ENCODE measurements at places on chromosomes 11 and 22.

DNA sequence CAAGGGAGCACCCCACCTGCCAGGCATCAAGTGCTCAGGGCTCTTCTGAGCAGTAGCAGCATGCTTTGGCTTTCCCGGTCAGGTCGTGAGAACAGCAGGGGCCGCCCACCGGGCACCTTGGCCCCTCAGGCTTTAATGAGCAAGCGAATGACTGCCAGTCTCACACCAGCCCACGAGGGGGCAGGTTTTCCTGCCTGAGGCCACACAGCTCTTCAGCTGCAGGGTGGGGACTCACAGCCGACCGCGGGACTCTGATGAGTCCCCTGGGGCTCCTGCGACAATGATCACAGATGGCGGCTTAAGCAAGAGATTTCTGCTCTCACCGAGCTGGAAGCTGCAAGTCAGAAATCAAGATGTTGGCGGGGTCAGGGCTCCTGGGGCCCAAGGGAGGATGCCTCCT, 14.3 kb upstream of the FGF19 start:
- no peak for DNase-seq

DNA sequence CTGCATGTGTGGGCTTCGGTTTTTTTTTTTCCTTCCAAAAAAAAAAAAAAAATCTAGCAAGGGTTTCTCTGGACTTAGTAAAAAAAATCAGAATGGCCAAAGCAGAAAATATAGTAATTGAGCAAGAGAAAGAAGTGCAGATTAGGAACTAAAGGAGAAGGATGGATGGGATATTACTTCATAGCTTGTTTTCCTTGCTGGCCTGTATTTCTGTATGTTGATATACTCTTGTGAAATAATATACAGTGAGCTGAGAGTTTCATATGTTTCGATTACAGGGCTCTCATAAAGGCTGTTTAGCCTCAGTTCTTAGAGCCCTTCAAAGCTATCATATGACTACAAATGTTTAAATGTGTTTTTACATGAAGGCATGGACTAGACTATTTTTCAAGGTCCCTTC, 34.3 kb upstream of the NFRKB start:
- DNase-seq: no peak

DNA sequence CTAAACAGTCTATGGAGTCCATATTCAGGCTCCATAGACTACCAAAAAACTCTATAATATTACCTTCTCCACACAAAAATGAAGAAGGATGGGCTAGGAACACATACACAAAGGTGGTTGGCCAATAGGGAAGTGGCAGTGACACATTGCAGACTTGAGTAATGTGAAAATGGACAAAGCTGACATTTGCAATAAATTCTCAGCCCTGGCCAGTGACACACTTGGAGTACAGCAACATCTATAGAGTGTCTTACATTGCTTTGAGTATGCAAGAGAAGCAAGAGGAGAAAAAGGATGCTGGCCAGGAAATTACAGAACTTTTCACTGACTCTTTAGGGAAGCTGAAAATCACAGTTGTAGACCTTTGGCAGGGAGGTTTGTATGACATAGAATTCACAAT, 7.3 kb upstream of the OR52W1 start:
- DNase-seq: no peak

DNA sequence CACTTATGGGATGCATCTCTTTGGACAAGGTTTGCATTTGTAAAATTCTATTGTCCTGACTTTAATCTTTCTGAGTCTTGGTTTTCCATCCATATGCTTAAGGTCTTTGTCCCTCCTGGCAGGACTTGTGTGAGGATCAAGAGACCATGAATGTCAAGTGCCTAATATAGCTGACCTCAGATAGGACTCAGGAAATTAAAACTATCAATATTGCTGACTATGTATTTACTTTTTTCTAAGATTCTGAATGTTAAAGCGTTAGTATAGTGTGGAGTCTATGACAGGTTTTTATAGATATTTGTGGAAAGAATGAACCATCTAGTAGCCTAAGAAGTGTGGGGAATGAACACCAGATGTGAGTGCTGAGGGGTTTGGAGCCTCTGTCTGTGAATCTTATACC, 637.8 kb downstream of the NTM start:
- DNase-seq: no peak

- no peak for DNase-seq
Measured at GRCh38 chr11:36193721-36194120, 95.5 kb downstream of the COMMD9 start.

- DNase-seq: no peak
Measured at GRCh38 chr11:20731676-20732215, 62.4 kb downstream of the NELL1 start.

GRCh38 chr11:66277471-66278362, at the start of gene CNIH2:
TSS of gene CNIH2 (plus strand) at chr11:66278175. CDS start at chr11:66278457, 282 bp downstream.
- no peak for DNase-seq

DNA sequence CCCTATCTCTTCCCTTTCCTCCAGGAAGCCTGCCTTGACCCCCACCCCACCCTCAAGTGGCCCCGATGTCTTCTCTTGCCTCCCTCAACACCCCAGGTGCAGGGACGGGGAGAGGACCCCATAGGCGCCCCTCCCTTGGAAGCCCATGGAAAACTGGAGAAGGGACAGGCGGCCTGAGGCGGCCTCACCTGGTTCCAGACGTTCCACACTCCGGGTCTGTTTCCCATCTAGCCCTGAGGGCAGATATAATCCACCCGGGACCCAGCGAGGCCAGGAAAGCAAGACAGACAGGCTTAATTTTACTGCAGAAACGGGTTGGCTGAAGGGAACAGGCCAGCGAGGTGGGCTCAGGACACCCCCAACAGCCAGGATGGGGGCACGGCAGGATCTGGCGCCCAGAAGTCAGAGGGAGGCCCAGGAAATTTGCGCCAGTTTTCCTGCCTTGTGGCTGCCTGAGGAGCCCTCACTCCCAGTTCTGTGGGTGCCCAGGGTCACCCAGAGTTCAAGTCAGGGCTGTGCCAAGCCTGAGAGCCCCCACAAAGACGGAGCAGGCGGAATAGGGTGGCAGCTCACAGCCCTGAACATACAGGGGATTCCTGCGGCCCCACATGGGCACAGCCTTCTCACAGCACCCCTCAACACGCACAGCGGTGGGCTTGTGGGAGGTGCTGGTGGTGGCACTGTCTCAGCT, 3.0 kb upstream of the SIGIRR start:
- DNase-seq: no peak

DNA sequence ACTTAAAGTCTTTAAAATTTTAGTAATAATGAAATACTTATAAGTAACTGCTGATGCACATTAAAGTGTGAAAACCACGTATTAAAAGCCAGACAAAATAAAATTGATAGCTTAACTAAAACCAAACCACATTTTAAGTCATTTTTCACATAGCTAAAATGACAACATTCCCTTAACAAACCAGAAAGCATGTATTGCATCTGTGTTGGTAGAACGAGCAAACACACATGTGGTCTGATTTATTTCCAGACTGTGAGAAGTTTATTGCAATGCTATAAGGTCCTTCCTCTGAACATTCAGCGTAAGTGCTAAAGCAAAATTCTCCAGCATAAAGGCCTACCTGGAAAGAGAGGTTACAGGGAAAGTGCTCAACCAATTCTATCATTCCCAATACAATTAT, 57.8 kb downstream of the ARHGAP20 start:
- no peak for DNase-seq
